ENCODE measurements at places on chromosomes 7 and 10.

DNA sequence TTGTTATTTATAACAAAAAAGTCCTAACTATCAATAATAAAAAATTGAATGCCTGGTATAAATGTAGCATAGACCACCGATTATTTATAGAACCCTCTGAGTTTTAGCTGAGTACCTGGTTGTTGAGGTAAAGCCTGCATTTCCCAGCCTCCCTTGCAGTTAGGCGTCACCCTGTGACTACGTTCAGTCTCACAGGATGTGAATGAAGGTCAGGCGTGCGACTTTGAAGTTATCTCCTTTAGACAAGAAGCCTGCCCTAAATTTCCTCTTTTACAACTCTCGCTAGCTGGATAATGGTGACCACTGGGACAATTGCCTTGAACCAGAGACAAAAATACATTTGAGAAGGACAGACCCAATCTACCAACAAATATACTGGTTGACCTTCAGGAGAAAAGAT lies 67.5 kb upstream of the TES start:
- DNase-seq: peak; percentile 6

DNA sequence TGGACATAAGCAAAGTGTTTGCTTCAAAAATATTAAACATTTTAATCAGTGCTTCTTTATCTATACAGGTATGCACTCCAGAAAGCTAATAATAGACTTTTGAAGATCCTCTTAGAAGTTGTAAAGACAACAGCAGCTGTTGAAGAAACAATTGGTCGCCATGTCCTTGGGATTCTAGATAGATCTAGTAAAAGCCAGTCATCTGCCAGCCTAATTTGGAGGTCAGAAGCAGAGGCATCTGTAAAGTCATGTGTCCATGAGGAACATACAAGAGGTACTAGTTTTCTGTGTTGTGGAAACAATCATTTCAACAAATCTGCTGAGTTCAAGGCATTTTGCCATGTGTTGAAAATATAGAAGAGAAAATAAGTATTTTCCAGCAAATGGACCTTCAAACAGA lies 89.3 kb downstream of the CYP51A1 start:
- DNase-seq: no peak

DNA sequence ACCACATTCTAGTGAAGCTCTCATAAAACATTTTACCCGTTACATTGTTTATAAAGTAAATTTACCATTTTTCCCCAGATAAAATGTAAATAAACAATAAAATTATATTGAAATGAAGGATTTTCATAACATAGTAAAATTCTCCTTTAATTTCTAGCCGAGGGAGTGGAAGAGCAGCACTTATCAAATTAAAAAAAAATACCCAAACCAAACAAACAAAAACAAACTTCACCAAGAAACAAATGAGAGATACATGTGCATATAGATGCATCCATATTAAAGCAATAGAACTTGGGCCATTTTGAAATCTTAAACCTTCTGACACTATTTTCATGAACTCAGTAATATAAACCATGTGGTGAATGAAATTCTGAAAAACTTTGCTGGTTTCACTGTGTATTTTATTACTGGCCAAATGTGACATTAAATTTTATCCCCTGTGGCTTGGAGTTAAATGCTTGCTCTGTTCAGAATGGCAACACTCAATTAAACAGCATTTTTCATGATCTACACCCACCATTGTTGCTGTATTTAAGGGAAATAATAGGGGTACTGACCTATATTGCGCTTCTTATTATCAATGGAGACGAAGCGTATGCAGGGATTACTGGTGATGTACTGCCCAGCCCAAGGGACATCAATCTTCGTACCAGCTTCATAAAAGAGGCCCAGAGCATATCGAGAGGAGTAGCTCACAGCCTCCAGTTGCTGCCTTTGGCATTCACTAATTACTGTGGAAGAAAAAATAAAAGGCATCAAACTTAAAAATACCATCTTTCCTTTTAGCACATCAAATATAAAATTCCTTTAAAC lies 220.9 kb downstream of the RNLS start:
- no peak for DNase-seq

- DNase-seq: no peak
These were observed 43.4 kb downstream of the PSPH start for GRCh38 chr7:56007891-56008290.

GRCh38 chr10:117503244-117504205 lies 39.0 kb upstream of the EMX2 start:
- no peak for DNase-seq

- no peak for DNase-seq
These were observed 7.9 kb downstream of the ADGRA1 start for GRCh38 chr10:133095586-133095985.
